ENCODE measurements at places on chromosomes 1 and 21.

DNA sequence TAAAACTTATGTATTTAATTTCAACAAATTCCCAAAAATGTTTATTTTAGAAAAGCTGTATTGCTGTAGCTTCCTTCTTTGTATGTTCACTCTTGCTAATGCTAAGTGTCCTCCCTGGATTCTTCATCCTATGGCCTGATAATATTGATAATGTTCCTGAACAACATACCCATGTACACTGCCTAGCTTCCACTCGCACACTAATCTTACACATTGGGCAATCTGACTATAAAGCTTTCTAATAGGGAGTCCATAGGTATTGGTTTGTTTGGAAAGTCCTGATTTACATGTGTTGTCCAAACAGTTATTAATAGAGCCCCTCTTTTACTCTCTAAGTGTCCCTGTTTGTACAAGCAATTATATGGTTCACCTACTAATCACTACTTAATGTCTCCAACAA lies 783 bp downstream of the F13B start:
- no peak for DNase-seq

DNA sequence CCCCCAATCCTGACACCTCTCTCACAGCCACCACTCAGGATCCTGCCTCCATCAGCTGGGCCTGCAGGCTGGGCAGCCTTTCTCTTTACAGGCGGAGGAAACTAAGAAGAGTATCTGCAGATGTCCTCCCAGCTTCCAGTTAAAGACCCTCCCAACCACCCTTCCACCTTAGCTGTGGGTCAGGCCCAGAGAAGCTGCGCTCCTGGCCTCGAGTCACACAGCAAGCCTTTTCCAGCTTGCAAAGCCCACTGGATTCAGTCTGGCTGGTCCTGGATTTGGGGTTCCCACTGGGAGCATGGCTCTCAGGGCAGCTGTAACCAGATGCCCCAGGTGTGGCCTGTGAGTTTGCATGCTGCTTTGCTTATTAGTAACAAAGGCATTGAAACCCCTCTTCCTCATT lies 19.9 kb downstream of the KCNQ4 start:
- DNase-seq, result no peak

DNA sequence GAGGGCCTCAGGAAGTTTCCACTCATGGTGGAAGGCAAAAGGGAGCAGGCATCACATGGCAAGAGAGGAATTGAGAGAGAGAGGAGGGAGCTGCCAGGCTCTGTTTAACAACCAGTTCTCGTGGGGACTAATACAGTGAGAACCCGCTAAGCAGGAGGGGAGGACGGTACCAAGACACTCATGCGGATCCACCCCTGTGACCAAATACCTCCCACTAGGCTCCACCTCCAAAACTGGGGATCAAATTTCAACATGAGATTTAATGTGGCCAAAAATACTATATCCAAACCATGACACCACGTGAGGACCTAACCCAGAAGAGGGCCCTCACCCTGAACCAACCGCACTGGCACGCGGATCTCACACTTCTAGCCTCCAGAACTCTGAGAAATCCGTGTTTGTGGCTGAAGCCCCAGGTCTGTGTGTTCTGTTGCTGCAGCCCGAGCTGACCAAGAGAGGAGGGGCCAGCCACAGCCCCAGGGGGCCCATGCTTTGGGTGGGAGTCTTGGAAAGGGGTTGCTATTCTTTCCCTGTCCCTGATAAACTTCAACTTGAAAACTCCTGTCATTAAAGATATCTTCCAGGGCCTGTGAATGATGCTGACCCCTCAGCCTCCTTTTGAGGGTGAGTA lies 32.0 kb downstream of the TRIM67 start:
- DNase-seq, result no peak

DNA sequence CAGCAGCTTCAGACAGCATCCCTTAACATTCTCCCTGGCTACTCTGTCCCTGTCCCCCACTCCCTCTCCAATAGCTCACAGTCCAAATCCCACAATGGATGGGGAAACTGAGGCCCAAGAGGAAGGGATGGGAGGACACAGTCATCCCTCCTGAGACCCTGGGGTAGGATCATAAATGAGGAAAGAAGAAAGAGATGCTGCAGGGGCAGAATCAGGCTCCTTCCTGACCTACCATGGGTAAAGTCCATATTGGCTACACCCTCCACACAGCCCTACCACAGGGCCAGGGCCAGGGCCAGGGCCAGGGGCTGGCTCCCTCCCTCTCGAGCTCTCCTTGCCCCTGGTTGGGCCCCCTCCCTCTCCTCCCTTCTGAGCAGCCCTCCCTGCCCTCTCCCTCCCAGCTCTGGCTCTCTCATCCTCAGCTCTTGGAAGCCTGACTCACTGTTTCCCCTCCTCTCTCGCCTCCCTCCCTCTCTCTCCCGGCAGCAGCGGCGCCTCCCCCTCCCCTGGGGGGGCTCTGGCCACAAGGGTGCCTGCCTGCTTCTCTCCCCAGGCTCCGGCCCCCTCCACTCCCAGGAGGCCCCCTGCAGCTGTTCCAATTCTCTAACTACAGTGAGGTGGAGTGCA lies 4.9 kb downstream of the AHDC1 start:
- peak; percentile 69 for DNase-seq

GRCh38 chr1:170306948-170307347 lies 161.2 kb downstream of the NTMT2 start:
- DNase-seq, result peak; percentile 15

DNA sequence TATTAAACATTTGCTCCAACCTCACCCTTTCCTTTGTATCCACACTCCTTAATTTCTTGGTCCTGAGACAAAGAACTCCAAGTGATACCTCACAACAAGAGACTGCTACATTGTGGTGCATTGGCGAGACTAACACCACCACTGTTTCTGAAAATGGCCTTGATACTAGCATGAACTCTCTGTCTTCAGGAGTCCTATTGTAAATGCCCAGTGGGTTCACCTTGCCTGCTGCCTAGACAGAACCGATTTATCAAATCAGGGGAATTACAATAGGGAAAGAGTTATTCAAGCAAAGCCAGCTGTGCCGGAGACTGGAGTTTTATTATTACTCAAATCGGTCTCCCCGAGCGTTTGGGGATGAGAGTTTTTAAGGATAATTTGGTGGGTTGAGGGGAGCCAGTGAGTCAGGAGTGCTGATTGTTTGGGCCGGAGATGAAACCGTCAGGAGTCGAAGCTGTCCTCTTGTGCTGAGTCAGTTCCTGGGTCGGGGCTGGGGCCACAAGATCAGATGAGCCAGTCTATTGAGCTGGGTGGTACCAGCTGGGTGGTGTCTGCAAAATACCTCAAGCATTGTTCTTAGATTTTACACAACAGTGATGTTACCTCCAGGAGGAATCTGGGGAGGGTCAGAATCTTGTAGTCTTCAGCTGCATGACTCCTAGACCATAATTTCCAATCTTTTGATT lies 83.1 kb downstream of the DESI2 start:
- DNase-seq, result no peak

- no peak for DNase-seq
Observed at GRCh38 chr1:1308756-1309250, 406 bp downstream of the PUSL1 start.

- DNase-seq, result no peak
Observed at GRCh38 chr1:50346621-50347020, 76.6 kb downstream of the DMRTA2 start.

- no peak for DNase-seq
Observed at GRCh38 chr1:206568779-206569352, 43.4 kb downstream of the EIF2D start.

- DNase-seq, result no peak
Observed at GRCh38 chr1:201139306-201139705, 12.3 kb upstream of the ASCL5 start.

GRCh38 chr1:69733061-69733460 lies 165.3 kb downstream of the LRRC7 start:
- no peak for DNase-seq

- no peak for DNase-seq
Observed at GRCh38 chr1:112836642-112837041, 119.4 kb downstream of the SLC16A1 start.

DNA sequence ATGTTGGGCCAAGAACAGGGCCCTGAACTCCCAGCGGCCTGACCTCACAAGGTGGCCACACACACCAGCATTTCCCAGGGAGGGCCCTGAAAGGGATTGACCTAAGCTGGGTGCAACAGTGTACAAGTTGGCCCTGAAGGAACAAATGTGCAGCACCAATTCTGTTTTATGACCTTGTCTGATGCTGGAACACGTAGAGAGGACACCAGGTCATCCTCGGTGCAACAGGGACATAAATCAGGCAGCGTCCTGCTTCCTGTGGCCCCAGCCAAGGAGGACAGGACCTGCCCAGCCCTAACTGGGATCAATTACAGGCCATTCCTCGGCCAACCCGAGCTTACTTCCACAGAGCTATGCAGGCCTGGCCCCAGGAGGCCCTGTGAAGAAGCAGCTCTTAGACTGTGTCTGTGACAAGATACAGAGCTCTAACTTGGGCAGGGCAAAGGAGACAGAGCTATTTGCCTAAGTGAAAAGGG lies 12.8 kb upstream of the PHC2 start:
- DNase-seq, result no peak

GRCh38 chr1:74715236-74715502 lies 17.7 kb downstream of the CRYZ start:
- no peak for DNase-seq

Data from eye (tissue), 1 donor.